ENCODE measurements at places on chromosomes 13 and 19. TPM values are rescaled to one million over a fixed set of nuclear protein-coding genes. Genes with fewer than 3 reads are reported as not detected.

The C19orf67 gene
- not detected for total RNA-seq

The KIR2DL1 gene
- total RNA-seq = not detected

The CEACAM7 gene
- total RNA-seq = not detected

The MEX3D gene
- 31.2 TPM for total RNA-seq

The ZNF66 gene
- total RNA-seq = 18.2 TPM

The CD37 gene
- 3.4 TPM for total RNA-seq

The PROSER3 gene
- 1.2 TPM for total RNA-seq

The ACP4 gene
- not detected for total RNA-seq

The SYNE4 gene
- total RNA-seq = under 0.01 TPM

The SRRM5 gene
- total RNA-seq = not detected

The TTC9B gene
- total RNA-seq = 32.0 TPM

The EDDM13 gene
- total RNA-seq = not detected

The KLK2 gene
- not detected for total RNA-seq

The POSTN gene
- total RNA-seq = 6.4 TPM

The IZUMO4 gene
- 3.0 TPM for total RNA-seq

The GPC6 gene
- total RNA-seq = 14.3 TPM

The ZNF98 gene
- total RNA-seq = 0.98 TPM

The FXYD5 gene
- total RNA-seq = 0.74 TPM

The CEBPA gene
- total RNA-seq = 1.2 TPM

The AXL gene
- total RNA-seq = 7.1 TPM

The RASGRP4 gene
- 0.25 TPM for total RNA-seq

The LILRA2 gene
- total RNA-seq = not detected

The LENG9 gene
- total RNA-seq = 2.7 TPM

The ZBTB32 gene
- total RNA-seq = not detected

The TMEM238 gene
- not detected for total RNA-seq

The MEIS3 gene
- 63.4 TPM for total RNA-seq

The AMH gene
- total RNA-seq = 0.74 TPM

The C19orf85 gene
- not detected for total RNA-seq

The FBXO27 gene
- 8.9 TPM for total RNA-seq

The KISS1R gene
- 0.49 TPM for total RNA-seq

The NOTCH3 gene
- total RNA-seq = 14.3 TPM
